ENCODE measurements at places on chromosomes 13 and 19. TPM values are rescaled to one million over a fixed set of nuclear protein-coding genes. Genes with fewer than 3 reads are reported as not detected.

Gene PRODH2
- not detected for total RNA-seq

Gene VPS36
- total RNA-seq: 34.1 TPM

Gene RYR1
- 0.22 TPM for total RNA-seq

Gene OR7C1
- total RNA-seq: not detected

Gene N4BP2L1
- total RNA-seq: 23.9 TPM

Gene ZNF506
- total RNA-seq: 21.1 TPM

Gene SYNGR4
- total RNA-seq: not detected

Gene CNMD
- not detected for total RNA-seq

Gene SULT2A1
- total RNA-seq: not detected

Gene SSC5D
- 0.50 TPM for total RNA-seq

Gene ZC3H4
- total RNA-seq: 150 TPM

Gene CNFN
- total RNA-seq: not detected

Gene HOMER3
- total RNA-seq: 0.86 TPM

Gene TEAD2
- not detected for total RNA-seq

Gene ATP4A
- total RNA-seq: not detected

Gene ZNF443
- 2.2 TPM for total RNA-seq

Gene GIPR
- total RNA-seq: 29.0 TPM

Gene ZNF615
- 6.8 TPM for total RNA-seq

Gene KLK15
- not detected for total RNA-seq

Gene KLK3
- total RNA-seq: not detected

Gene THSD8
- total RNA-seq: 8.7 TPM

Gene C19orf33
- not detected for total RNA-seq

Gene LONP1
- total RNA-seq: 151 TPM

Gene PSG1
- total RNA-seq: not detected

Gene PABPC3
- total RNA-seq: not detected

Gene ZNF154
- 1.3 TPM for total RNA-seq

Gene RUBCNL
- total RNA-seq: 2.0 TPM

Gene MISP3
- total RNA-seq: 0.31 TPM

Gene ZNF737
- total RNA-seq: 23.5 TPM

Gene FBXO17
- total RNA-seq: not detected

Gene SIGLEC5
- total RNA-seq: 0.22 TPM

Gene RNF113B
- not detected for total RNA-seq

Gene HRC
- total RNA-seq: not detected

Measured in natural killer cell treated with Interleukin-12 subunit alpha and Interleukin-12 subunit beta and Interleukin-15 and Interleukin-18, amount 100 ng/mL, for 72 hours (primary cell).